Bronchial epithelial cell (primary cell): ENCODE measurements at places on chromosomes 1 and 21.

DNA sequence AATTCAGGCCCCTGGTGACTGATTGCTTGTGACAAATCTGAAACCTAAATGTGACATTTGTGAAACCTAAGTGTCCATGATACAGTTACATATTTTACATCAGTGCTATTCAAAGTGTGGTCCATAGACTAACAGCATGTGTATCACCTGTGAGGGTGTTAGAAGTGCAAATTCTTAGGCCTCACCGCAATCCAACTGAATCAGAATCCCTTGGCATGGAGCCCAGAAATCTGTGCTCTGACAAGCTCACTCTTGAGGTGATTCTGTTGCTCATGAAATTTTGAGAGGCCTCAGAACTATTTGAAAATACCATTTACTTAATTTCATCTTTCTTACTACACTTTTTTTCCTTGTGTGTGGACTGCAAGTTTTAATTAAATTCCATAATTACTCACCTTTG is 587.9 kb downstream of the ADGRL2 start:
- DNase-seq, result peak; percentile 98

DNA sequence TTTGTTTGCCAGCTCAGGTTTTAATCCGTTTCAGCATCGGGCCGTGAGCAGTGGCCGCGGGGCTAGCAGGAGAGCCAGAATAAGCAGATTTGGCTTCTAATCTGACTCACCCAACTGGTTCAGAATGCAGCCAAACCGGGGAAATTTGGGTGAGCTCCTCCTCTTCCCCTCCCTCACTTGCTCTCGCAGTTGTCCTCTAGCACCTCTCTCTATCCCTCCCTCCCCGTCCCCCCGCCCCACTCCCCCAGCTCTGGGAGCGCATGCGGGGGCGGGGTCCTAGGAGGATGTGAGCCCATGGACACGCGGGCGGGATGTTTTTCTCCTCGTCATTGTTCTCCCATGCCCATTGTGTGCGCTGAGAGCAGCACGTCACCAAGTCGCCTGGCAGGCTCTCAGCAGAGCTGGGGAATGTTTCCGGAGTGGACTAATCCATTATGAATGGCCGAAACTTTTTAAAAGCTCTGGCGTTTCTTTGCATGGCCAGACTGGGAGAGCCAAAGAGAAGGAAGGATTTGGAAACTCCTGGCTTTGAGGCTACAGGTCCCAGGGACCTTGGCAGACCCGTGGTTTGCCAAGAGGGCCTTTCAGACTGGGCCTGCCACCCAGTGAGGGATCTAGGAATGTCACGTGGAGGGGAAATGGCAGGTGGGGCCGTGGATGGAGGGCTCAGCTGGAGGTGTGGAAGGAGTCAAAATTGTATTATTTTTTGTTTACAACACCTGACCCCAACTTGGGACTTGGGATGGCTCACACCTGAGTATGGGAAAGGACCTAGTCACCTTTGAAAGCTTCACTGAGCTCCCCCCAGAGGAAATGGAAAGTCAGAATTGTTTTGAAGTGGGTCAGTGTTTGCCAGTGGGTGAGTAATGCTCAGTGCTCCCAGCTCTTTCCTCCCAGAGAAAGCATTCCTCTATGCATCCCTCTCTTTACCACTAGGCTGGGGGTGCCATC is 39.2 kb downstream of the CDK18 start:
- DNase-seq, result peak; percentile 87

DNA sequence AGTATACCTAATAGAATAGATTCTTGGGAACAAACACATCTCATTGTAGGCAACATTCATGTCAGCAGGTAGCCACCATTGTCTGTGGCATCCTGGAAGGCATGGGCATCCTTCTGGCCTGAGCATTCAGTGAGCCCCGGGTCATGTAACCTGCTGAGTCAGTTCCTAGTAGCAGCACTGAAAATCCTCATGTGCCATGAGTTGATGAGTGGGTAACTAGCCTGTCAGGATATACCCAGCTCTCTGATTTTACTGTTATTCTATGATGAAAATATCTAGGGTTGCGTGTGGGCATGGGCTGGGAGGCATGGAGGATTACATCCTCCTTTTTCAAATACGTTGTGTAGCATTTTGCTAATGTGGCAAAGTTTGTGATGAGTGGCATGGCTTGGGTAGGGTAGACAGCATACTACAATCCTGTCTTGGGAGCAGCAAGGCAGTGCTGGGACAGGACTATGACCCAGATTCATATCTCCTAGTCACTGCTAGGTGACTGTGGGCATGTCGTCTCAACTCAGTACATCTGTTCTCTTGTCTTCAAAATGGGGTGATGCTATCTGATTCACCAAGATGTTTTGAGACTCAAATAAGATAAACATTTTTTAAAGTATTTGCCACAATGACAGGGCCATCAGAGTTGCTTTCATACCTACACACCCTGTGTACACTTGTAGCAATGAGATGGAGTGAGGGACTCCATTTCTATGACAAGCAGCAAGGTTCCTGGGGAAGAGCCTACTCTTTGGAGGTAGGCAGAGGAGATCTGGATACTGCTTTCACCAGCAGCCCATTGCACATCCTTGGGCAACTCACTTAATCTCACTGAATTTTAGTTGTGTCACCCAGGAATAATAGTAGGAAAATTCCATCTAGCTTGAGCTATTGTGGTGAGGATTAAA is 62.5 kb downstream of the CD58 start:
- no peak for DNase-seq

GRCh38 chr1:233673947-233674431 is 60.1 kb downstream of the KCNK1 start:
- DNase-seq, result no peak

GRCh38 chr1:184574588-184574987 is 180.1 kb downstream of the EDEM3 start:
- no peak for DNase-seq

DNA sequence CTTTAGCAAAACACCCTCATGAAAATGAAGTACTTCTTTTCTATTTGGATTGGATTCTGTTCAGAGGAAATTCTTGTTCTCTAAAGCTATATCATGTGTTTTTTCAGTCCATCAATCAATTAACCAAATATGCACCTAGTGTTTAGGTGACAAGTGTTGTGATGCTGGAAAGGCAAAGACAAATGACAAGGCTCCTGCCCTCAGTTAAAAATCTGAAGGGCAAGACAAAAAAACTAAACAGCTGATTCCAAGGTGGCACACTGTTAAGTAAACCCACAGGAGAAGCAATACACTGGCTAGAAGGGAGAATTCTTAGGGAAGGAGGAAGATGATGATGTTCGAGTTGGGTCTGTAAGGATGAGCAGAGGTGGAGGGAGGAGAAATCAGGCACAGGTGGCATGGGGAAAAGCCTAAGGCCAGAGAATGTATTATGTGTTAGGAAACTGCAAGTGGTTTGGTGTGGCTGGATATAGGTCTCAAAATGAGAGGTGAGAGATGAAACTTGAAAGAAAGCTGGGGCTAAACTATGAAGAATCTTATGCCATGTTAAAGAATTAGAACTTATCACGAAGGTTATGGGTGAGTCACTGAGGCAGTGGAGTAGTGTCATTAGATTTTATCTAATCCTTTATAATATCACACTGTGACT is 51.8 kb upstream of the GFI1 start:
- no peak for DNase-seq

DNA sequence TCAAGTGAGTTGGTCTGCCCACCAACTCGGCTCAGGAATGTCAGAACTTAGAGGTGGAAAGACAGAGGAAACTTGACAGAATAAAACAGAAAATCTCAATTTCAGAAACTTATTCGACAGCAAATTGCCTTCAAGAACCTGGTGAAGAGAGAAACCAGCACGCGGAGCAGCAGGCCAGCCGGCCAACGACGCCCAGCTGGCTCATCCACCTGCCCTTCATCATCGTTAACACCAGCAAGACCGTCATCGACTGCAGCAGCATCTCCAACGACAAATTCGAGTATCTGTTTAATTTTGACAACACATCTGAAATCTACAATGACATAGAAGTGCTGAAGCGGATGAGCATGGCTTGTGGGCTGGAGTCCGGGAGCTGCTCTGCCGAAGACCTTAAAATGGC is 350.8 kb upstream of the CAMK1G start:
- no peak for DNase-seq

DNA sequence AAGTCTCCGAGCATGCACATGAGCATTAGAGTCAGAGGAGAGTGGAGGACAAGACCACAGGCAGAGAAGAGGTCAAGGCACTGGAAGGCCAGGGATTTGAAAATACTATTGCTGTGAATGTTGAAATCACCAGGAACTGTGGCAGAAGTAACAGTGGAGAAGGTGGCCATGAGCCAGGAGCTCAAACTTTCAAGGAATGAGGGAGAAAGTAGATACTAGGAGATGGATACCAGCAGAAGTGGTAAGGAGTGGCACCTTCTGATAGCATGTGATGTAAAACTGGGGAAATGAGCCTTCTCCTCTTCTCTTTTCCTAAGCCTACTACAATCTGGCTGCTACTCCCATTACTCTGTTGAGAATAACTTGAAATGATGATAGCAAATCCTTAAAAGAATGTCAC is 1.8 kb upstream of the CR1 start:
- DNase-seq, result no peak

- peak; percentile 82 for DNase-seq
These were observed at the start of gene PIAS3 for GRCh38 chr1:145858901-145859490. TSS of gene PIAS3 (minus strand) at chr1:145859081. CDS start at chr1:145858990, 91 bp downstream.

DNA sequence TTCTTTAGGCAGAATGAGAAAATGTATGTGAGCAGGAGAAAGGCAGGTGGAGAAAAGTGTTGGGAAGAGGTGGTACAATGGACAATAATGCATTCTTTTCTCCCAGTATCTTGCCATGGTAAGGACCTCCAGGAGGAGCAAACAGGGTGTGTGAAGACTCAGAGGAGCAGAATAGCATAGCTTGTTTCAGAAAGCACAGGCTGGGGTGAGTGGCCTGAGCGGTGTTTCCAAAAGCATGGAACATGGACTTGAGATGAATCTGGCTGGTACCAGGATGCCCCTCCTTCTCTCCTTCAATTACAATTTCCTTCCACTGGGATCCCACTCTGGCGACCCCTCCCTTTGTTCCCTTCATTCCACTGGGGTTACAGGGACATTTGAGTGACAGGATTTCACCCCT is 123.4 kb upstream of the TNR start:
- no peak for DNase-seq

DNA sequence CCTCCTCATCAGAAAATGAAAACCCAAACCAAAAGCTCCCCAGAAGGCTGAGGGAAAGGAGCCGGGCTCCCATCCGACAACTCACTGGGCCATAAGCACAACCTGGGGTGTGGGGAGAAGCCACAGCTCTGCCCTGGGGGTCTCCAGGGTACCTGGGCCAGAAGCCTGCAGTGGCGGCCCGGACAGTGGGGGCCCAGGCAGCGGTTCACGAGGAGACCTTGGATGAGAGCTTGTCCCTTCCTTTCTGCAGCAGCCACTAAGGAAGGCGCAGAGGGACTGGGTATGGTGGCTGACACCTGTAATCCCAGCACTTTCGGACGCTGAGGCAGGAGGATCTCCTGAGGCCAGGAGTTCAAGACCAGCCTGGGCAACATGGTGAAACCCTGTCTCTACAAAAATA is 17.5 kb upstream of the TRAPPC10 start:
- DNase-seq, result no peak
